ENCODE measurements at places on chromosomes 16 and 17.

DNA sequence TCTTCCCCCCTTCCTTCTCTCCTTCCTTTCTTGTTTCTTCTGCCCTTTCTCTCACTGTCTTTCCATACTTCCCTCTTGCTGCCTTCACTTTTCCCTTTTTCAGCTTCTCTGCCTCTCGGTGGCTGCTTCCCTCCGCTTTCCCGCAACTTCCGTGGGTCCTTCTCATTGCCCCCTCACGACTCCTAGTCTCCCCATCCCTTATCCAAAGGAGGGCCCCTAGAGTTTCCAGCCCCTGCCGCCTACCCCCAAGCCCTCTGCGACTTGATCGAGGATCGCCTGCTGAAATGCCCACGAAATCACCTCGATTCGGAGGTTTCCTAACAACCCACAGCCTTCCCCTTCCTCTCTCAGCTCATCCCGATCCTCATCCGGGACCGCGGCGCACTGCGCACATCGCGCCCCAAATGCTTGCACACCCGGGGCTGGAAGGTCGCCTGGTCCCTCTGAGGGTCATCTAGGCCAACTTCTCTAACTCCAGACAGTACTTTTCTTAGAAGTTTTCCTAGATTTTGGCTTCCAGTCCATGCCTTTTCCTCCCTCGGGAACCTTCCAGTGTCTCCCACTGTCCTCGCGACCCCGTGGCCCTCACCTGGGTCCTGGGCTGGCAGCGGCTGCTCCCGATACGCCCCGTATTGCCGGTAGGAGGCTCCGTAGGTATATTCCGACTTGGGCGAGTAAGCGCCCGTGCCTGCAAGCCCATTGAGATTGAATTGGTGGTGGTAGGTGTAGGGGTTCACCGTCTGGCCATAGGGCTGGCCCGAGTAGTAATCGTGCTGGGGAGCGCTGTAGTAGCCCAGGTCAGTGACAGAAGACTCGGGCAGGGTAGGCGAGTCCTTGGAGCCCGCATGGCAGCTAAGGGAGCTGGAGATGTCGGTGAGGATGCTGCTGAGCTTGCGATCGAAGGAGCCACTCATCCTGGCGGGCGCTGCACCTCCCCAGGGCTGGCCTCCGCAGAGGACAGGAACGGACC lies 654 bp downstream of the DLX3 start:
- DNase-seq, result no peak

DNA sequence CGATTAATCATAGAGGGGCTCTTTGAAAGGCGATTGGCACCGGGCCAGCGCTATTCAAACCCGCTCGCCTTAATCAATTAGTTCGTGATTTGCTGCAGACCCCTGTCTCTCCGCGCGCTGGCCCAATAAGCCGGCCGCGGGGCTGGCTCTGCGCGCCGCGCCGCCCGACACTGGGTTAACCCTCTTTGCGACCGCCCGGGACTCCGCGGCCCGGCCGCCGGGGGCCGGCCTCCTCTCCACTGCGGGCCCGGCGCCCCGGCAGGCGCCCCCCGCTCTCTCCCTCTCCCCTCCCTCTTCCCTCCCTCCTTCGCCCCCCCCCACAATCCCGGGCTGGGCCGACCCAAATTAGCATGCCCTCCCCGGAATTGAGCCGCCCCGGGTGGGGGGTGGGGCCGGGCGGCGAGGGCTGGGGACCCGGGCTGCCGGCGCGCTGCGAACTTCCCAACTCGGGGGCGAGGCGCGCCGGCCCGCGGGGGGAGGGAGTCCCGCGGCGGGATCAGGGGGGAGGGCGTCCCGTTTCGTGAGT lies 428 bp upstream of the SALL1 start:
- peak; percentile 83 for DNase-seq

GRCh38 chr16:75341564-75342307 lies 90.3 kb upstream of the BCAR1 start:
- no peak for DNase-seq

- no peak for DNase-seq
Measured at GRCh38 chr16:10806698-10807097, 11.9 kb downstream of the TVP23A start.

DNA sequence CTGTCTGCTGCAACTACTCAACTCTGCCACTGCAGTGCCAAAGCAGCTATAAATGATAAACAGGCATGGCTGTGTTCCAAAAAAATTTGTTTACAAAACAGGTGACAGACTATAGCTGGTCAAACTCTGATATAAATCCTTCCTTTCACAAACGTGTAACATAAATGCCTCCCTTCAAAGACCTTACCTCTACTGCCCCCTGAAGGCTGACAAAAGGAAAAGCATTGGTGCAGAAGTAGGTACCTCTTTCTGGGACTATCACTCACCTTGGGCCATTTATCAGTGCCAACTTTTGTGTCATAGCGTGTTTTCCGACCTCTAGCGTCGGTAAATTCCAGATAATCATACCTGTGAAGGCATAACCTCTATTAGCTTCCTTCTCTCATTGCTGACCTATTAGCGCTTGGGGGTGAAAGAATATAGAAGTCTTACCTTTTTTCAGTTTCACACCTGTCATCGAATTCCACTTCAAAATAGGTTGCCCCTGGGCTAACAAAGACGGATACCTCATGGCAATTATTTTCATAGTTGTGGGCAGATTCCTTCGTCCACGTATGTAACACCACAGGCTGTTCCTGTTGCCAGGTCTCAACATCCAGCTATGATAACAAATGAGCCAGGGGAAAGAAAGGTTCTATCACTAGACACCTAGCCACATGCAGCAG lies 67.9 kb downstream of the ZZEF1 start:
- DNase-seq, result no peak

DNA sequence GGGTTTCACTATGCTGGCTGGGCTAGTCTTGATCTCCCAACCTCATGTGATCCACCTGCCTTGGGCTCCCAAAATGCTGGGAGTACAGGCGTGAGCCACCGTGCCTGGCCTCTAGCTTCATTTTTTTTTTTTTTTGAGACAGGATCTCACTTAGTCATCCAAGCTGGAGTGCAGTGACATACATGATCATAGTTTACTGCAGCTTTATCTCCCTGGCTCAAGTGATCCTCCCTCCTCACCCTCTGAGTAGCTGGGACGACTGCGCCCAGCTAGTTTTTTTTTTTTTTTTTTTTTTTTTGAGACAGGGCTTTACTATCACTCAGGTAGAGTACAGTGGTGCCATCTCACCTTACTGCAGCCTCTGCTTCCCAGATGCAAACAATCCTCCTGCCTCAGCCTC lies 9.7 kb downstream of the RPA1 start:
- no peak for DNase-seq

- no peak for DNase-seq
Measured at GRCh38 chr17:82314727-82315605, 2.4 kb downstream of the CD7 start.

GRCh38 chr16:67926181-67926750 lies 5.4 kb downstream of the CTRL start:
- peak; percentile 68 for DNase-seq

GRCh38 chr16:11639925-11640899 lies 28.0 kb upstream of the SNN start:
- peak; percentile 52 for DNase-seq

GRCh38 chr17:16214190-16215001 lies 938 bp downstream of the NCOR1 start:
- peak; percentile 41 for DNase-seq

DNA sequence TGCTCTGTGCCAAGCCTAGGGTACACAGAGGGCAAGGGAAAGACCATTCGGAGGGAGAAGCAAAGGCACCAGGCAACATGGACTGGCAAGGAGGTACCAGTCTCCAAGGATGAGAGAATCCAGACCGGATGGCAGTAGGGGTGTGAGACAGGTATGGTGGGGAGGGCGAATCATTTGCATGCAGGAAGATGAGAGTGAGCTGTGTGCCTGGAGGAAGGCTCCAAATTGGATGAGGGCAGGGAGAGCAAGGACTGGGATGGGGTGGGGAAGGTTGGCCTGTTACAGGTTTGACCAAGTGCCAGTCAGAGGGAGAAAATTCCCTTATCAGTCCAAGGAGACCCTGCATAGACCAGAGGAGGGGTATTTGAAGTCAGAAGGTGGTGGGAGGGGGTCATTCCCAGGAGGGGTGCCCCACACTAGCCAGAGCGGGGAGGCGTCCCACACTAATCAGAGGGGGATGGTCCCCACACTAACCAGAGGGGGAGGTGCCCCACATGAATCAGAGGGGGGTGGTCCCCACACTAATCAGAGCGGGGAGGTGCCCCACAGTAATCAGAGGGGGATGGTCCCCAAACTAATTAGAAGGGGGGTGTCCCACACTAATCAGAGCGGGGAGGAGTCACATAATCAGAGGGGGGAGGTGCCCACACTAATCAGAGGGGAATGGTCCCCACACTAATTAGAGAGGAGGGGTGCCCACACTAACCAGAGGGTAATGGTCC lies 737 bp downstream of the CANT1 start:
- DNase-seq, result no peak

GRCh38 chr16:53093162-53093744 lies 38.5 kb downstream of the CHD9 start:
- no peak for DNase-seq

DNA sequence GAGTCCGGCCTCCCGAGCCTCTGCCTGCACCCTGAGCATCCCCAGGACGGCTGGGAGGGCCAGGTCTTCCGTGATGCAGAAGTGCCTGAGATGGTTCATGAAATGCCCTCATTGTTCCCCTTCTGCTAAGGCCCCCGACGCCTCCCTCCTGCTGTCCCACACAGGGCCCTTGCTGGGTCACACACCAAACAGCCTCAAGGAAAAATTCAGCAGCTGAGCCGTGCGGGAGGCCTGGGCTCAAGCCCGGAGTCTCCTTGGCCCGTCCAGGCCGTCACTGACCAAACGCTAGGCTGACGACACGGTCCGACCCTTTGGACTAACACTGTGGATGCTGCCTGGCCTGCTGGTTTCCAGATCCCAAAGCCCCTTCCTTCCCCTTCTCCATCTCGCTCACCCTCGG lies 90.2 kb downstream of the RTN4RL1 start:
- no peak for DNase-seq

GRCh38 chr17:81931189-81931556 lies 3.6 kb upstream of the MAFG start:
- DNase-seq, result no peak

DNA sequence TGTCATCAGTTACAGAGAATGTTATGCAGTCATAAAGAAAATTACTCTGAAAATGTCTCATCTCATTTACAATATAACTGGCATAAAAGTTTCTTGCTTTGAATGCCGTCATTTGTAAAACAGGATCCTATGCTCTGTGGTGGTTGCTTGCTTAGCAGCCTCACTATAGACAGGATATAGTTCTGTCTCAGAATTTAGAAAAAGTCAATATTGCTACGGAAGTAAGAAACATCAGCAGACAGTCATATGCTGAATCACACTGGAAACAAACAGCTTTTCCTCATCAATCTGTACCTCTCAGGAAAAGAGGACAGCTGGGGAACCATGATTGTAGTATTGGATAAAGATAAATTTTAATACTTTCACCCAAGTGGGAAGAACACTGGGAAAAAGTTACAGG lies 105.5 kb downstream of the MYO1D start:
- DNase-seq, result no peak

- no peak for DNase-seq
Measured at GRCh38 chr17:11797803-11798202, 199.5 kb downstream of the ZNF18 start.

GRCh38 chr17:34665150-34665806 lies 85.9 kb downstream of the TMEM132E start:
- no peak for DNase-seq
